Caudate nucleus (tissue), 63 donors: ENCODE measurements at places on chromosomes 12 and 14.

- DNase-seq, result no peak
Measured at GRCh38 chr12:104605685-104606084, 148.9 kb downstream of the CHST11 start.

GRCh38 chr12:9755035-9755434 is 5.7 kb downstream of the CD69 start:
- no peak for DNase-seq

DNA sequence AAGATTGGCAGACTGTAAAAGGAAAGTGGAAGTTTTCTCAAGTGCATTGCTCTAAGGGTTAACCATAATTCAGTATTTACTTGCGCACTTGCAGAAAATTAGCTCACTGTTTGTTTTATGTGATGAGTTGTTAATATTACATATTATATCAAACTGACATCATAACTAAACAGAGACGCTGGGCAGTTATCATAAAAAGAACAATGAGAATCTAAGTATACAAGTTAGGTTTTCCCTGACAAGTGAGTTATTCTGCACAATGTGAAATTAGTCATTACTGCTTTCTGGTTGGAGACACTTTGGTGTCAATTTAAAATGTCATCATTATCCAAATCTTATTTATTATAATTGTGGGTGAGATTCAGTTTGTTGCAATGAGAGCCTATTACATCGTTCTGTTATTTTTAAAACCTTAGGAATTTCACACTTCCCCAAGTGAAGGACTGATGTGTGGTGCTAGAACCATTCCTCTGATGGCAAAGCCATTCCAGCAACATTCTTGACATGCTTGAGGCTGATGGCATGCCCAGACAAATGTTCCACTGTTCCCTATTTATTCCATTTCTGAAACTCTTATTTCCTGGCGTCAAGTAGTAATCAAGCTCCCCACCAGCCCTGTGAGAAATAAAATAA is 90.1 kb upstream of the FLRT2 start:
- no peak for DNase-seq

GRCh38 chr12:109304485-109304884 is 4.6 kb downstream of the FOXN4 start:
- no peak for DNase-seq

GRCh38 chr14:23421594-23421993 is 13.5 kb upstream of the MYH6 start:
- DNase-seq, result no peak

DNA sequence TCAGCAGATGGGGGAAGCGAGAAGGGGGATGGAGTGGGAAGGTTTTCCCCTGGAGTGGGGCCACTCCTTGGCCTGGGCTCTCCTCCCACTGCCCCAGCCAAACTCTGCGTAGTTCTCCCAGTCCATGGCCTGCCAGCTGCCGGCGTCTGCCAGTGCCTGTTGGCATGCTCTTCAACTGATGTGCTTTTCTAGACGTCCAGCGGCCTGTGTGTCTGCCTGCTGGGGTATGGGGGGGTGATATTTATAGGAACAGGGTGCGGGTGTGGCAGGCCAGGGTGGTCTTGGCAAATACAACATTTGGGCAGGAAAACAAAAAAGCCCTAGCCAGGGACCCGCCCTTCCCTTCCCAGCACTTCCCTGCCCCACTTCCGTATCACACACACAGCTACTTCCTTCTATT is 786.3 kb upstream of the NOVA1 start:
- DNase-seq, result no peak

DNA sequence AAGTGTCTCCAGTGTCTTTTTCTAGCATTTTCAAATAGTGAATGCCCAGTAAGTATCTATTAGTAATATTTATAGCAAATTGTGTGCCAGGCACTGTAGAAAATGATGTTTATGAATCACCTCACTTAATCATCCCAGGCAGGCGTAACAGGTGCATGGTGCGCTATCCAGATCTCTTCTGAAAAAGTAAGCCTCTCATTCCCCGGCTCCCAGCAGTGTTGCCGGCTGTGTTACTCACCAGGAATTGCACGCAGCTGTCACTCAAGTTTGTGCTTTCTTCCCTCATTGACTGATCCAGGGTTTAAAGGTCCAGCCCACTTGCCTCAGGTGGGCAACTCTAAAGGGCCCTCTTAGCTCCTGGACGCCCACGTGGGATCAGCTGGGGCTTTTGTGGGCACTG is 173.8 kb upstream of the RASSF8 start:
- no peak for DNase-seq

DNA sequence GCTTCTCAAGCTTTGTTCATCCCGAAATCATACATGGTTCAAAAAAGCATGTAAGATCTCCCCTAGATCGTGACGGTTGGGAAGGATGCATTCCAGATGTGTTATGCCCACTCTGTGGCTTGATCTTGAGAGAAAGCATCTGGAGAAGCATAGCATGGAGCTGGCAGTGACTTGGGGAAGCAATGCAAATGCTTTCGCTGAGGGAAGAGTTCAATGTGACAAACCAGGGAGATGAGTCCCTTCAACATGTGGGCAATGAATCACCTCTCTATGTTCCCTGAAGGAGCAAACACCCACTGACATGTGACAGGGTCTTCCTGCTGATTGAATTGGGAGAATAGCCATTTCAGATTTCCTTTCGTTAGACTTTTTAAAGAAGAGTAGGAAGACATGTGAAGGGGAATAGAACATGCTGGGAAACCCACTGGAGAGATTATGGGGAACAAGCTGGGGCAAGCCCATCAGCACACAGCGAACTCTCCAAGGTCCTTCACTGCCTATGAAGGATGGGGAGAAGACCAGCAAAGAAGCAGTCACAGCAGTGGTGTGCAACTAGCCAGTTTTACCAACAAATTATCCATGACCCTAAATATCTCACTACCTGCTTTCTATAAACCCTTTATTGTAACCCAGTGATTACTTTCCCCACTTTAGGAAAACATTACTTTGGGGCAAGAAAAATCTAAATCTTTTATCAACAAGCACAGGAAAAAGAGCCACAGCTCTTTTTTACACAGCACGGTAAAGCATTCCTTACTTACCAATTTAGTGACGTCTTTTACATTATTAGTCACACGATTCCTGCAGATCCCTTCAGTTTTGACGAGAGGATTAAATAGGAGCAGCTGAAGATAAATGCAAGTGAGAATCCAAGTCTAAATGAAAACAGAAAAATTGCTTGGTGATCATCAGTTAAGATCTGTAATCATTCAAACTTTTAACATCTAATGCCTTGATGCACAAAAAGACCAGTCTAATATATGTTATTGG is 35.0 kb downstream of the KITLG start:
- no peak for DNase-seq

- DNase-seq, result no peak
Measured at GRCh38 chr12:124661341-124661740, 93.9 kb upstream of the NCOR2 start.

GRCh38 chr12:90999527-90999926 is 5.2 kb downstream of the EPYC start:
- DNase-seq, result no peak

GRCh38 chr12:67667276-67668073 is 18.9 kb downstream of the DYRK2 start:
- no peak for DNase-seq

- no peak for DNase-seq
Measured at GRCh38 chr14:65774041-65774440, 361.5 kb downstream of the FUT8 start.

GRCh38 chr12:131241517-131241916 is 287.8 kb downstream of the ADGRD1 start:
- DNase-seq, result no peak

DNA sequence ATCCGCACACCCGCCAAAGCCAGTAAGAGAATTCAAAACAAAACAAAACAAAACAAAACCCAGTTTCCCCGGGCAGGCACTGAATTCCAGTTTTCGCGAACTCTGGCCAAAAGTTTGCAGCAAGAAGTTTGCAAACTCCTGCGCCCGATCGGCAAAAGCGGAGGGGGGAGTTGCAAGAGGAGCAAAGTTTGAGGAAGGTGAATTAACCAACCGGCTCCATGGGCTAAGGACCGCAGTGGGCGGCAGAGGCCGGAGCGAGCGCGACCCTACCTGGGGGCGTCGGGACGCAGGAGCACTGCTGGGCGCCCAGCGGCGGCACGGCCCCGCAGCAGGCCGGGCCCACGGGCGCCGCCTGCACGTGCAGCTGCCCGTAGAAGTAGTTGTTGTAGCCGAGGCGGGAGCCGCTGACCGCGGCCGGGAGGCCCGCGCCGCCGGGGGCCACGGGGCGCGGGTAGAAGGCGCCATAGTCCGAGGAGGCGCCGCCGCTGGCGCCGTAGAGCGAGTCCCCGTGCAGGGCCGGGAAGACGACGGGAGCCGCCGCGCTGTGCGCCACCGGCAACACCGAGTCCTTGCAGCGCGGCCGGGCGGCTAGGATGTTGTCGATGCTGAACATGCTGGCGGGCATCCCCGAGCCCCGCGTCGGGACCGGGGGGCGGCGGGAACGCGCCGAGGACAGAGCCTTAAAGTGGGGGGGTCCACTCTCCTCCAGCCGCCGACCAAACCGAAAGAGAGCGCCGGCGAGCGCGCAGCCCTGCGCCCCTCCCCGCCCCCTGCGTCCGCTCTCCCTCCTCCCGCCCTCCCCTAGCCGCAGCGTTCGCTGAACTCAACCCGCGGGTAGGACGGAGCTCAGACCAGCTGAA is at the start of gene GSC:
GSC (minus strand) TSS at position 723 of the 860 bp plus-strand sequence; CDS start at position 625, 98 bp downstream.
- no peak for DNase-seq

- no peak for DNase-seq
Measured at GRCh38 chr12:76548222-76548837, 11.2 kb downstream of the OSBPL8 start.

- DNase-seq, result no peak
Measured at GRCh38 chr12:4584896-4585295, 22.9 kb downstream of the DYRK4 start.

GRCh38 chr12:31897781-31898503 is 61.3 kb upstream of the RESF1 start:
- DNase-seq, result no peak

GRCh38 chr14:104794631-104794992 is 936 bp downstream of the AKT1 start:
- DNase-seq, result no peak

GRCh38 chr12:44247588-44247987 is 411.7 kb downstream of the TMEM117 start:
- no peak for DNase-seq

DNA sequence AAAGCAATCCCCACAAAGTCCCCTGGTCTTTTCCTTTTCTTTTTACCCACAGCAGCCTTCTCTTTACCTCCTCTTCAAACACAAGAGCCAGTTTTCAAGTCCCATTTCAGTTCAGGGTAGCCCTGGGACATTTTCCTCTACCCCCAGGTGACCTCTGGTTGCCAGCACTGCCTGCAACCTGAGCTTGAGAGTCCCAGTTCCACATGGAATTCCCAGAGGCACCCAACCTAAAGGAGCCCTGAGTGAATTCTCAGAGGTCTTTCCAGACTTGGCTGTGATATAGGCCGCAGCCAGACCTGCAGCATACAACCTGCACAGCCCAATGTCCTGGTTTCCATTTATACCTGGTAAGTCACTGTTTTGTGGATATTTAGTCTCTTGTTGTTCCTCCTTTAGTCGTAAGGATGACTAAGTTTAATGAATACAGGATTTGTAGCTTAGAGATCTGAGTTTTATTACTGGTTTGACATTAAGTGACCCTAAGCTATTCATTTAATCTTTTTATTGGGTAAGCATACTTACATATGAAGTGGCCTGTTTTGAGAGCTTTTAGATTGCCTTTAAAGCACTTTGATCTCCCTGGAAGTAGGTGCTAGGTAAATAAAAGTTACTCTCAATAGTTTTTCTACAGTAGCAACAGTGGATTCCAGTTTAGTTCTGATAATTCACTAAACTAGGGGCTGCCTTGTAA is 159.8 kb downstream of the TGFB3 start:
- no peak for DNase-seq

DNA sequence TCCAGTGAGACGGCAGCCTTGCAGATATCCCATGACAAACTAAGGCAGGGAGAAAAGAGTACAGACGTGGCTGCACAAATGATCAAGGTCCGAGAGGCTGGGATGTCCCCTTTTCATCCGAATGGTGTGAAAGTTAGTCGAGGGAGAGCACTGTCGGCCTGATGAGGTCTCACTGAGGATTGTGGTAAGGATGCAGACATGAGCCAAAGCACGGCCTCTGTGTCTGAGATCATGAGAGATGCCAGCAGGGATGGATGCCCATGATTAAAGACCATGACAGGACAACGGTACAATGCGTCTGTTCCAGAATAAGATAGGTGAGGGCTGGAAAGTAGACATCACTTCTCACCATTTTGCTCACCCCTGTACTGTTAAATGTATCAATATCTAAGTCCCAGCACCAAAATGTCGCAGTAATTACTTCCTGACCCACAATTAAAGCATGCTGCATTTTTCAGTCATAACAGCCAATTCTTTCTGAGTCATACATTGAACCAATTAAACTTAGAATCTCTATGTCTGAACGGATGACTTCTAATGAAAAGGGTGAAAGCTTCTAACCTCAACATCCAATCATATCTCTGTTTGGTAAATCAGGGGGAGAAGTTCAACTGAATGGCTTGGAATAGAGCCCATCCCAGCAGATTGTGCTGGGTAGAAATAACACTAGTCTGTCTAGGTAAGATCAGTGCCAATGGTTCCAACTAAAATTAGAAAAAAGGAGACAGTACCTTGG is 249.6 kb upstream of the SOX5 start:
- no peak for DNase-seq

DNA sequence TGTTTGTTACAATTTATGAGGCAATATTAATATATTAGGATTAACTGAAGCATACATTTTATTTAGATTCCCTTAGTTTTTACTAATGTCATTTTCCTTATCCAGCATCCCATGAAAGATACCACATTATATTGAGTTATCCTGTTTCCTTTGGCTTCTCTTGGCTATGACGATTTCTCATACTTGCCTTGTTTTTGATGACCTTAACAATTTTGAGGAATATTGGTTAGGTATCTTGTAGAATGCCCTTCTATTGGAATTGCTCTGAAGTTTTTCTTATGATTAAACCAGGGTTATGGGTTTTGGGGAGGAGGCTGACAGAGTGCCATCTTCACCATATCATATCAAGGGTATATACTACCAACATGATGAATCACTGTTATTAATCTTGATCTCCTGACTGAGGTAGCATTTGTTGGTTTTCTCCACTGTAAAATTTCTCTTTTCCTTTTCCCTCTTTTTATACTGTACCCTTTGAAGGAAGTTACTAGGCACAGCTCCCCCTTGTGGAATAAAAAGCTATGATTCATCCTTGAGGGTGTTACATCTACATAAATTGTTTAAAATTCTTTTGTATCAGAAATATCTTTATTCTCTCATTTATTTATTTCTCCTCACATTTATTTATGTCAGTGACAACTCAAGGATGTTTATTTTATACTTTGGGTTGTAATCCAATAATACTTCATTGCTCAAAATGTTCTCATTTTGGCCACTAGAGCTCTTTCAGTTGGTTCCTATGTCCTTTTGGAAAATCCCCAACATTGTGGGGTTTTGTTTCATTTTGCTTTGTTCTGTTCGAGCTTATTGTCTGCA is 239.0 kb downstream of the SLC16A7 start:
- no peak for DNase-seq
